ENCODE measurements at places on chromosomes 12 and 14. TPM values are rescaled to one million over a fixed set of nuclear protein-coding genes. Genes with fewer than 3 reads are reported as not detected.

The PGF gene
- 9.3 TPM for total RNA-seq

The METTL3 gene
- 44.3 TPM for total RNA-seq

The GNB3 gene
- 2.6 TPM for total RNA-seq

The FOXN3 gene
- 50.1 TPM for total RNA-seq

The KLRB1 gene
- total RNA-seq: 3.0 TPM

The RHEBL1 gene
- 0.69 TPM for total RNA-seq

The PLEKHG3 gene
- total RNA-seq: 127 TPM

The MAP1LC3B2 gene
- 2.1 TPM for total RNA-seq

The RDH12 gene
- total RNA-seq: 0.22 TPM

The CMKLR1 gene
- 25.7 TPM for total RNA-seq

The KRT83 gene
- not detected for total RNA-seq

The TSPAN8 gene
- 77.3 TPM for total RNA-seq

The ADIPOR2 gene
- 50.0 TPM for total RNA-seq

The DAO gene
- total RNA-seq: 0.41 TPM

The ZBTB39 gene
- total RNA-seq: 6.6 TPM

The MYH6 gene
- total RNA-seq: 0.03 TPM

The WNT1 gene
- total RNA-seq: not detected

The NEDD1 gene
- 14.3 TPM for total RNA-seq

The RPGRIP1 gene
- total RNA-seq: 0.47 TPM

The ZDHHC22 gene
- not detected for total RNA-seq

The LRP1-AS gene
- total RNA-seq: not detected

The ZC3H10 gene
- 8.6 TPM for total RNA-seq

The B4GALNT3 gene
- total RNA-seq: 12.5 TPM

The OGFOD2 gene
- 22.9 TPM for total RNA-seq

The ASPG gene
- total RNA-seq: 2.5 TPM

The CCDC38 gene
- total RNA-seq: 0.31 TPM

The HCAR2 gene
- total RNA-seq: not detected

The LRRC43 gene
- total RNA-seq: 4.8 TPM

The ZBTB1 gene
- total RNA-seq: 46.8 TPM

The IFNG-AS1 gene
- 0.85 TPM for total RNA-seq

The CSRP2 gene
- total RNA-seq: 40.8 TPM

The MEG3 gene
- 24.0 TPM for total RNA-seq

The KRT3 gene
- total RNA-seq: not detected

The TMEM132D gene
- total RNA-seq: 0.13 TPM

The ADCY6 gene
- 66.9 TPM for total RNA-seq
